Stimulated activated CD8-positive, alpha-beta memory T cell treated with anti-CD3 and anti-CD28 coated beads, Interleukin-4, amount 100 ng/mL, for 4 hours (primary cell): ENCODE measurements at places on chromosomes 13 and 19.

- no peak for DNase-seq
These were observed 25.8 kb upstream of the DPRX start for GRCh38 chr19:53606031-53606430.

DNA sequence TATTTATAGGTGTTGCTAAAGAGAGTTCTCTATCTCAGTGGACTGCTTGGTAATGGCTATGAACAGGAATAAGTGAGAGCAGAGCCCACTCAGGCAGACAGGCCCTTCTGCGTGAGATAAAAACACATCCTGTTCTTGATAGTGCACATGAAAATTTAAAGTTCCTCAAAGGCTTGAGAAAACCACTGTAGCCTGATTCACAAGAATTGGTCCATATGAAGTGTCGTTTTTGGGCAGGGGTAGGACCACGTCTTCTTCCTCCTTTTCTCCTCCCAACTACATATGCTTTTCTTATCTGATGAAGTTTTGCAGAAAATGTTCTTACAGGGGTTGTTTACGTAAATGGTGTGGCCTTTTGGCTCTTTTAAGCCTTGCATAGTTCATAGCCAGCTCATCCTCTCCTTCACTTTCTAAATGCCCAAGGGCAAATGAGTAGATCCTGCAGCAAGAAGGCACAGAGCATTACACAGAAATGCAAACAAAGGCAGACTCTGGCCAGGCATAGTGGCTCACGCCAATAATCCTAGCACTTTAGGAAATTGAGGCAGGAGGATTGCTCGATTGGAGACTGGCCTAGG, 53.8 kb downstream of the RNF6 start:
- DNase-seq, result no peak

DNA sequence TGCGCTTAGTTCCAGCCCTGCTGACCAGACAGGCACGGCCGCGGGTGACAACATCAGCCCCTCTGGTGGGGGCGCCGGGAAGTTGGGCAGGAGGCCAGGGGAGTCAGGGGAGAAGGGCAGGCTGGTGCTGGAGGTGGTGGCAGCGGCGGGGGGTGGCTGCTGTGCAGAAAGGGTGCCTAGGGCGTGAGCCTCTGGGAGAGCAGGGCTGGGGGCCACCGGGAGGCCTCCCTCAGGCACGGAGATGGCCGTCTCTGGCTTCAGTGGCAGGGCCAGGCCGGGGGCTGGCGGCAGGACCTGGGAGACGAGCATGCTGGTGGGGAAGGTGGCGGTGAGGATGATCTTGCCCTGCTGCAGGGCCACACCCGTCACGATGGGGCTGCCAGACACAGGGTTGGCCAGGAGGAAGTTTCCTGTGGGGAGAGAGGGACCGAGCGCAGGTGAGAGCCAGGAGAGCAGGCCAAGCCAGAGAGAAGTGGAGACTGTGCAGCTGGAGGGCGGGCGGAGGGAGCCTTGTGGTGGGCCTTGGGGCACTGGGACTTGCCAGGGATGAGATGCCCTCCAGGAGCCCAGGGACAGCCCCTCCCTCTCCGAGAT, 3.3 kb downstream of the SIX5 start:
- no peak for DNase-seq

DNA sequence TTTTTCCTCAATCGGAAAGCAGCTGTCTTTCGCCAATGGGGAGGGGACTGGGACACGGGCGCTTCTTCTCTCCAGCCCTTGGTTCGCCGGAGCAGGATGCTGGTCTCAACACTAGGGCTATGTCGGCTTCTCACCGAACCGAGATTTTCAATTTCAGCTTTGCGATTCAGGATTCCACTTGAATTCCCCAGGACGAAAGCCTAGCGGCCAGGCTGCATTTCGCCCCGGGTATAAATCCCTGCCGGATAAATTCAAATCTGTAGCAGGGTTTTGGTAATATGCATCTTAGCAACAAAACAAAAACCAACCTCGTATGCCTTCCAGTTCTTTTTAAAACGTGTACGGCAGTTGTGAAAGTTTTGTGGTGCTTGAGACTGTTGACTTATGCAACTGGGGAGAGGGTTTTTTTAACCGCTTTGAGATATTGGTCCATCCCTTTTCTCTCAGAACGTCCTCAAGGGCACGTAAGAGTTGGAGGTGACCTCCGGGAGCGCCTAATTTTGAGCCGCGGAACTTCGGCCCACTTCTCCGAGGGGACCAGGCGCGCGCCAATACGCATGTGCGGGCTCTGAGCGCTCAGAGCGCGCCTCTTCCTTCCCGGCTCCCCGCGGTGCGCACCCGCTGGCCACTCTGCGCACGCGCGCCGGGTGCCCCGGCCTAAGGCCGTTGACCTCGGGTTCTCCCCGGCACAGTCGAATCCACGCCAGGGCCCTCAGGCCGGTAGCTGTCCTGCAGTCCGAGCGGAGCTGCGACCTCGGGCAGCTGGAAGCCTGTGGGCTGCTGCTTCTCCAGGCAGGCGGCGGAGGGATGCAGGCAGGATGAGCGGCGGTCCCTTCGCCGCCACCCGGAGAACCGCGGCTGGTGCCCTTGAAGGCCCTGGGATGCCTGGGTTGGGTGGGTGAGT, 7.6 kb downstream of the POU4F1 start:
- DNase-seq, result no peak

- no peak for DNase-seq
These were observed 2.9 kb downstream of the RASIP1 start for GRCh38 chr19:48737360-48737998.

DNA sequence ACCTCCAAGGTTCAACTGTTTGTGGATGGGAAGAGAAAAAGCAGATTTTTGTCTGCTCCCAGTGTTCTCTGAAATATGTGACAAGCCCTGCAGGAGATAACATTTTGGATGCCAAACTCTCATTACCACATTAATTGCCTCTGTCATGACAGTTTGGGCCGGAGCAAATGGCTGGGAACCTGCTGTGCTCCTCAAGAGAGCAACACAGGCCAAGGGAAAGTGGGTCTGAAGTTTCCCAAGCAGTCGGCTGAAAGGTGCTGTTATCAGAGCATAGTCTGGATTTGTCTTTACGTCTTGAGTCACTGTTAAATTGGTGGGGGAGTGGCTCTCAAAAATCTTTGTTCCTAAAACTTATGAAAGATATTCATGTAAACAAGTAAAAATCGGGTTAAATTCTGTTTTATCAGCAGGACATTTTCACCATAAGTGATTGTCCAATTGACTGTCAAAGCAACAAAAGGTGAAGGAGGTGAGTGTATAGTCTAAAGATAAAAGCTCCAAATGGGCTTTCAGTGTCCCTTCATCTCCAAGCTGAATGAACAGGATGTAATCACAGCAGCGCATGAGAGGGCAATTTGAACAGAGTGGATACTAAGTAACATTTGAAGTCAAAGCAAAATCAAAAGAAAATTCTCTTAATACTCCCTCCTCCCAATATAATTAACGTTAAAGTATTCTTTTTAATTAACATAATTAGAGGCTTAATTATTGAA, 844.8 kb downstream of the PCDH17 start:
- DNase-seq, result no peak

DNA sequence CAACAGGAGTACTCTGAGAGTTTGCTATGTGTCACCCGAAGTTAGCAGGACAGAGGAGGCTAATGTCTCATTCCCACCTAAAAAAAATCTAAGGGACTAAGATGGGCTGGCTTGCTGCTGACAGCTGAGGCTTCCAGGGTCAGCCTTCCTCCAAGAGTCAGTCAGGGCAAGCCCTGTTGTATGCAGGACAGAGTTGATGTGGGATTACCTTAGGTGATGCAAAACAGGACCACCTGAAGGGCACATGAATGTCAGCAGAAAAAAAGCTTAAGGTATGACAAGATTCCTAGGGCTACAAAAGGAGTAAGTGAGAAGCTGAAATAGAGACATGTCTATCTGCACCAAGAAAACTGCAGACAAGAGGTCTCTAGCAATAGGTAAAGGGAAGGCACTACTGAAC, 151.5 kb downstream of the NHLRC3 start:
- DNase-seq, result no peak

- DNase-seq, result no peak
These were observed 61.6 kb downstream of the CEBPG start for GRCh38 chr19:33434886-33435705.

DNA sequence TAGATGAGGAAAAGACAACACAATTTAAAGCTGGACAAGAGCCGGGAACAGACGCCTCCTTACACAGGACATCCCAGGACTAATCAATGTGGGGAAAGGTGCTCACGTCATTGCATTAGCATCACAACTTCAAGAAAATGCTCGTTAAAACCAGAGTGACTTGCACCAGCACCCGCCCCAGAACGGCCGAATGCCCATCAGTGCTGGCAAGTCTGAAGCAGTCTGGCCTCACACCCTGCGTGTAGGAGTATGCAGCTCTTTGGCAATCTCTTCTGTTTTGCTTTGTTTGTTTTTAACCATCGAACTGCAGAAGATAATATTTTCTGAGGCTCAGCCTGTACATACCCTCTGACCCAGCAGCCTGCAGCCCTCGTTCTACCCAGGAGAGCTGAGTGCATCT, 44.8 kb upstream of the LDLR start:
- no peak for DNase-seq

- no peak for DNase-seq
These were observed 99.4 kb upstream of the FNDC3A start for GRCh38 chr13:48876289-48876688.
